ENCODE measurements at places on chromosomes 11 and 22. TPM values are rescaled to one million over a fixed set of nuclear protein-coding genes. Genes with fewer than 3 reads are reported as not detected.
A peak's percentile ranks its signal among the peaks of the same experiment; 100 is the strongest.

GRCh38 chr11:27347359-27348339 lies 15.4 kb downstream of the CCDC34 start:
- no peak for DNase-seq

DNA sequence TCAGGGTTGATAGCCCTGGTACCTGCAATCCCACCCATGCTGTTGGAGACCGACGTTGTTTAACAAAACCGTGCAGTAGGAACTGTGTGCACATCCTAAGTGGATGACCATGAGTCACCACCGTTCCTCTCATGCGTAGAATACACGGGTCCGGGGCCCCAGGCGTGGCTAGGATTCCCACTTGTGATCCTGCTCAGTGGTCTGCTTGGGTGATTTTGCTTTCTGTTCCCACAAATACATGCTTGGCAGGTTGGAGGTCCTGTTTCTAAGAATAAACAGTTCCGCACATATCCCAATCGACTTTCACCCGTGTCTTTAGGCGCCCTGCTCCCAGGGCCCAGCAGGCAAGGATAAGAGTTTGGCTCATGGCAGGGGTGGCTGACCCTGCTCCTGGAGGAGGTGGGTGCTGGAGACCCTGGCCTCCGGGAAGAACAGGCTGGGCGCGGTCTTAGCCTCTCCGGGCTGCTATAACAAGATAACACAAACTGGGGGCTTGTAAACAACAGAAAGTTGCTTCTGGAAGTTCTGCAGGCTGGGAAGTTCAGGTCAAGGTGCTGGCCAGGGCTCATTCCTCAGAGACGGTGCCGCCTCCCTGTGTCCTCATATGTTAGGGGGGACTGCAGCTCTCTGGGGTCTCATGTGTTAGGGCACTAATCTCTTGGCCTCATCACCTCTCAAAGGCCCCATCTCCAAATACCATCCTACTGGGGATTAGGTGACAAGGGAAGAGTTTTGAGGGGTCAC lies 1028.3 kb downstream of the BRD1 start:
- DNase-seq, result peak; percentile 26

- no peak for DNase-seq
These were observed 49.2 kb downstream of the DBX1 start for GRCh38 chr11:20110908-20111669.

DNA sequence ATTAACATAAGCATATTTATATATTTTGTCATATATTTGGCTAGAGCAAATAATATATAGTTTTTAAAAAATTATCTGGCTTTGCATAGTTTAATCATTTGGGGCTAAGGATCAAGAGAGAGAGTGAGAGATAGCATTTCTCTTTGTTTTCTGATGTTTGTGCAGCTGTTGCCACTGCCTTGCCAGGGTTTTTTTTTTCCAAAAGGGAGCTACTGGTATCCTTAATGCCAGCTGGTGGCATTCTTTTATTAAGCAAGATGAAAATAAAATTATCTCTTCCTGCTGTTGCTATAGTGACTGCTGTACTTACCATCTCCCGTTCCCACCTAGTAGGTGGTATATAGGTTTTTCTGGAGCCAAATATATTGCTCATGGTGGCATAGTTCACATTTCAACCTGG lies 793.3 kb upstream of the ARHGAP42 start:
- DNase-seq, result no peak

GRCh38 chr11:44754876-44755555 lies 28.3 kb downstream of the TSPAN18 start:
- no peak for DNase-seq

DNA sequence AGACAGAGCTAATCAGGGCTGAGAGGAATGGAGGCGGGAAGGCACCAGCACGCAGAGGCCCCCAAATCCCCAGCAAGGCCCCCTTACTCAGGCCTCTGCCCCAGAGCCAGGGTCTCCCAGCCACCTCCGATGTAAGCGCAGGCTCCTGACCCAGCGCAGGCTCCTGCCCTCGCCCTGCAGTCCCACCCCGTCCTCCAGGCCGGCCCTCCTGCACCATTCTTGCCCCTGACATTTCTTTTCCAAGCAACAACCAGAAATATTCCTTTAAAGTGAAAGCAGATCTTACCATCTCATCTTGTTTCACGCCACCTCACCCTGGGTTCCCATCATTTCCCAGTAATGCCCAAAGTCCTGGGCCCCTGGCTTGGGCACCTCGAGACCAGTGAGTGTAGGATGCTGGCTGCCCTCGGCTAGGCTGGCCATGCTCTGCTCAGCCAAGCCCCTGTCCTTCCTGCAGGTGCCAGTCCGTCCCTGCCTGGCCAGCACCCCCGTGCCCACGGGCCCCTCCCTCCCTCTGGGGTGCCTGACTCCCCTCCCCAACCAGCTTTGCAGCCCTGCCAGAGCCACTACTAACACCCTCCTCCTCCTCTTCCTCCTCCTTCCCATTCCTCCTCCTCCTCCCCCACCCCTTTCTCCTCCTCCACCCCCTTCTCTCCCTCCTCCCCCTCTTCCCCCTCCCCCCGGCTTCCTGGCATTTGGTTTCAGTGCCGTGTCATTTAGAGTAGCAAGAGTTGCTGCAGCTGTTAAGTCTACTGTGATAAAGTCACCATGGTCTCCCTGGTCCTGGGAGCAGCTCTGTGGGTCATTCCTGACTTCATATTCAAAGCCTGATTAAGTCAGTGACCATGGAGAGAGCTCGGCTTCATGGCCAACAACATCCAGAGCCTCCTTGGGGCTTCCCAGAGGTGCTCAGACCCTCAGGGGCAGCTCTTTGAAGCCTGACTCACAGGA lies 78.7 kb downstream of the PIWIL3 start:
- no peak for DNase-seq

DNA sequence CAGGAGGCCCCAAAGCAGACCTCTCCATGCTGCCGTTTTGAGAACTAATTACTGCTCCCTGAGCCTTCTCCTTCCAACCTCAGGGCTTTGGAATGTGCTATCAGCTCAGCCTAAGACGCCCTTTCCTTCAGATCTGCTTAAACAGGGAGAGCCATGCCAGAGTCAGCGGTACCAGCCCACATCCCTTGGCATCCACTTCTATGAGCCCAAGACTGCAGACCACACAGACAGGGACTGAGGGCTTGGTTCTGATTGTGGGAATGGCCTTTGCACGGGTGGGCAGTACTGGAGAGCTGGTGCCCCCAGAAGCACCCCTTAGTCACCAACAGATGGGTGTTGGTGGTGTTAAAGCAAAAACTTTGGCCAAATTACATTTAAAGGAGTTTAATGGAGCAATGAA lies 146.5 kb downstream of the TTC17 start:
- no peak for DNase-seq

DNA sequence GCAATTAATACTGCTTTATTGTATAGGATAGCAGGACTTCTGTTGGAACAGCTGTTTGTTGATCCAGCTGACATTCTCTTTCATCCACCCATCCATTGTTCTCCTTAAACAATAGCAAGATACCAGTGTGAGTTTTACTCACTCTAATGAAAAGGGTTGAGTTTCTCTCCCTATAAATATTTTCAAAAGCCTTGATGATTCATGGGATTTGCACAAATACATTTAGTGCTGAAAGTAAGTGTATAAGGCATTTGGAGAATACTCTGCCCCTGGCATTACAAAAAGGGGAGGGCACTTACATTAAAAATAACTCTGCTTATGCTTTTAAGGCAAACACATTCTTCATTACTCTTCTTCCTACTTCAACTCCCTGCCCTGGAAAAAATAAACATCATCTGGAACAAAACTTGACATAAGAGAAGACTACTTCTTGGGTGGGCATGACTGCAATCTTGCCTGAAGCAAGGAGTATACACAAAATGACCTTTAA lies 634.9 kb downstream of the METTL15 start:
- no peak for DNase-seq

The LYVE1 gene
- 29.4 TPM for polyA plus RNA-seq

GRCh38 chr22:17492247-17492646 lies 71.1 kb upstream of the SLC25A18 start:
- DNase-seq, result no peak

Measured in sigmoid colon (tissue), 7 donors.